ENCODE measurements at places on chromosomes 2 and 18.
A peak's percentile ranks its signal among the peaks of the same experiment; 100 is the strongest.

DNA sequence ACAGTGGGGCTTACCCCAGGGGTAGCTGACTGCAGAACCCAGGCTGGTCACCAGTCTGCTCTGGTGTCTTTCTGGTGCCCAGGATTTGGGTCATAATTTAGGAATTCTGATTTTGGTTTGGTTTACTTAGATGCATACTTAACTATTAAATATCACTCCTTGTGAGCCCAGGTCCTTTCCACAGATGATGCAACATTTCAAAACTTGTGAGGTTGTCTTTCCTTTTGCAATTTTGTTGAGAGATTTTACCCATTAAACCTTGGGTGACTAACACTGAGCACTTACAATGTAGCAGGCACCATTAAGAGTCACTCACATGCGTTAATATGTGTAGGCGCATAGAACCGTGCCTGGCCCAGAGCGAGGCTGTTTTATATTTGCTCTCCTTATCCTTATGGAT, 61.8 kb upstream of the RPL31 start:
- DNase-seq: peak; percentile 31

DNA sequence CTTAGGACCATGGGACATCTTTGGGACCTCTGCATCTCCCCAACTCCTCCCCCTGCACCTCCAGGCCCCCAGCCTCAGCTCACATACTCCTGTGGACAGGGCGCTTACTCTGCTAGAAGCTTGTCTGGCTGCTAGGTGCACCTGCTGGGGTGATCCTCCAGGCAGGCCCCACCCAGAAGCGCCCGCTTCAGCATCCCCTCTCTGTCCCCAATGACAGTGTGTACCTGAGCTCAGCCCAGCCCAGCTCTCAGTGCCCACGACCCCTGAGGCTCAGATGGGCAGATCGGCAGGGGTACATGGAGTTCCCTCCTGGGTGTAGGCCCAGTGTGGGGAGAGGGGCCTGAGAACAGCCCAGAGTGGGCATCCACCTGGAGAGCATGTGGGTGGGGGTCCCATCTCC, 5.9 kb downstream of the TEKT4 start:
- DNase-seq: no peak

- DNase-seq: peak; percentile 68
Measured at GRCh38 chr18:21242141-21242779, at the start of gene GREB1L. Gene GREB1L, plus strand, starts transcription at chr18:21242232. Its CDS starts 141,287 bp downstream, at chr18:21383519.

DNA sequence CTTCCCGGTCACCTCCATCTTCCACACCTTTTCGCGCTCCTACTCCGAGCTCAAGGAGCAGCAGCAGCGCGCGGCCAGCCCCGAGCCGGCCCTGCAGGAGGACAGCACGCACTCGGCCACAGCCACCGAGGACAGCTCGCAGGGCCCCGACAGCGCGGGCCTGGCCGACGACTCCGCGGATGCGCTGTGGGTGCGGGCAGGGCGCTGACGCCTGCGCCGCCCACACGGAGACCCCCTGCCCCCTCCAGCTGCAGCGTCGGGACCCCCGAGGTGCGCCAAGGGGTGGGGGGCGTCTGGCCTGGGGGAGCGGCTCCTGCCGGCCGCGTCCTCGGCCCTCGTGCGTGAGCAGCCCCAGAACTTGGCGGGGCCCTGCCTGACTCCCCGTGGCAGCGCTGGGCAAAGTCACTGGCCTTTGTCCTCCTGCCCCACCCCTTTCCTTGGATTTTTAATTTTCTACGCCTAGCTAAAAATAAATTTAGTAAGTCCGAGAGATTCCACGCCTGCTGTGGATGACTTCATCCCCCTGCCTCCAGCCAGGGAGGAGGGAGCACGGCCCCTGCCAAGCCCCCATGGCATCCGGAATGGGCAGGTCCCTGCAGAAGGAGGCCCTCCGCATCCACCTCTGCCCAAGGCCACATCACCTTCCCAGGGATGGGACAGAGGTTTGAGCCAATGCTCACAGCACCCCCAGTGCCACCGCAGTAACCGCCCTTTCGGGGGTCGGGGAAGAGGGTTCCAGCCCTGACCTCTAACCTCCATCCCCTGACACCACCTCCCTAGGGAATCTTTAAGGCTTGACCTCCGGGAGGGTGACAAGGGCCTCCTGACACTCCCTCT, 51.6 kb downstream of the SLC66A2 start:
- DNase-seq: no peak

- DNase-seq: no peak
Measured at GRCh38 chr18:25062720-25063119, 289.2 kb downstream of the ZNF521 start.

- DNase-seq: no peak
Measured at GRCh38 chr2:236752096-236752495, 182.5 kb downstream of the ACKR3 start.

DNA sequence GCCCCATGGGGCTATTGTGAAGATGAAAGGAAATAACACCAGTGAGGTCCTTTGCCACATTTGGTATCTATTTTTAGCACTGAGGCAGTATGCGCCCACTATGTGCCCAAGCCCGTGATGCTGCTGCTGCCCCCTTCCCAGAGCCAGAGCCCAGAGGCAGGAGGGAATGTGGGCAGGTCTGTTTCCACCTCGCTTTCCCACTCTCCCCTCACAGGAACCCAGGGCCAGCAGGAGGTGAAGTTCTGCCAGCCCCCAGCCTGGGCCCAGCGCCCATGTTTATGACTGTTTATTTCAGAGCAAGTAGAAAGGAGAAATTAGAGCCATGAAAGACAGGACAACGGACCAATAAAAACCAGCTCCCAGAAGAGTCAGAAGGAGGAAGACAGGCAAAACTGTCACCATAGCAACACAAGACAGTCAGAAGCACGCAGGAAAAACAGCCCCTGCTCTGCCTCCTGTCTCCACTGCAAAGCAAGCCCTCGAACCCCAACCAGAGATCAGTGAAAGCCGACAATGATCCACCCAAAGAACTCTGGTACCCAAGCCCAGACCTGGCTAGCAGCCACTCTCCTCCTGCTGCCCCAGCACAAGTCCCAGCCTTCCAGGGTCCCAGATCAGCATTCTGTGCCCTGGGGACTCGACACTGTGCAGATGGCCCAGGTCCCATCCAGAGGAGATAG, 1.4 kb downstream of the CYRIA start:
- peak; percentile 67 for DNase-seq

GRCh38 chr2:219510512-219511135, 3.7 kb upstream of the ASIC4 start:
- no peak for DNase-seq

DNA sequence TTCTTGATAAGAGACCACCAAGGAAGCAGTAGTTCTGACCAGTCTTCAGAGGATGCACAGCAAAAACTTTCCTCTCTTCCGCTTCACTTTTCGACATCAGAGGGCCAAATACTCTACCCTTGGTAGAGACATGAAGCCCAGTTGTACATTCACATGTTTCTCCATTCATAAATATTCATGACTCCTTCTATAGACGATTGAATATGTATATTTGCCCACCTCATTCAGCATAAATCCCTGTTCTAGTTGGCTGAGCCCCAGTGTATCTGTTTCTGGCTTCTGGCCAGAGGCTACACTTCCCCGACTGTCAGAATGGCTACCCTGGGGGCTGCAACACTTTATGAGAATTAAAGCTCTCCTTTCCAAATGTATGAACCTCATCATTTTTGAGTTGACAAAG, 258.5 kb downstream of the ASXL3 start:
- DNase-seq: no peak

- peak; percentile 57 for DNase-seq
Measured at GRCh38 chr2:224211791-224212190, 172.7 kb upstream of the SERPINE2 start.

DNA sequence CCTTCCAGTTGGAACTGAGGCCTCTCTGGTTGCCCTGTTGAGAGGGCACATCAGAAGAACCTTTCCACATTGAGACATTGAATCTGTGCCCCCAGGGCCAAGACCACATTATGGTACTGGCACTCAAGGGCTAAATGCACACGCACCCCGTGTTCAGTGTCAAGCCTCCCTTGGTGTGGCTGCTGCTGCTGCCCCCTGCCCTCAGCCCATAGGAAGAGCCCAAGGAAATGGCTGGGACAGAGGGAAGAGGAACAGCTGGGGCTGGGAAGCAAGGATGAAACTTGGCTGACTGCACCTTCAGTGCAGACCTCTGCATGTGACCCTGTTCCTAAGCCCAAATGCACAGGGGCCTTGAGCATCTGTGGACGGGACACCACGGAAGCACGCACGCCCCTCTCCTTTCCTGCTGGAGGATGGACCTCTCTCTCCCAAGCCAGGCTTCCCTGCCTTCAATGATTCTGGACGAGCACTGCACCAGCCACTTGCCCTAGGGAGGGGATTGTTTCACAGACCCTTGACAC, 40.2 kb downstream of the NIFK start:
- no peak for DNase-seq

DNA sequence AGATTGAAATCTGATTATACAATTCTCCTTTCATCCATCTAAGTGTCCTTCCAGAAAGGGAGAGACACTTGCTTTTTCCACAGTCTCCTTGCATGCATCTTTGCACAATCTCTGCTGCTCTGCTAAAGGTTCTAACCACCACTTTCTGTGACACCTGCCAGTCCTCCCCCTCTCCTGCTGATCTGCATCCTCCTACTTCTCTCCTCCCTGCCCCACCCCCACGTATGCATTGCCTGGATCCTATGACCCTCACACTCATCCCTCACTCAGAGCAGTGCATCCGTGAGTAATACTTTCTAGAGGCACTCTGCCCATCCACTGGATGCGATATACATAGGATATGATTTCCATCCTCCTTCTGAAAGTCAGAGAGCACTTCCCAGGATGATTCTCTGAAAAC, 27.7 kb upstream of the TRAPPC8 start:
- DNase-seq: no peak

- peak; percentile 30 for DNase-seq
Measured at GRCh38 chr2:120369250-120369649, 23.3 kb downstream of the INHBB start.

Measured in amniotic epithelial cell (primary cell).